ENCODE measurements at places on chromosomes 1 and 21.

DNA sequence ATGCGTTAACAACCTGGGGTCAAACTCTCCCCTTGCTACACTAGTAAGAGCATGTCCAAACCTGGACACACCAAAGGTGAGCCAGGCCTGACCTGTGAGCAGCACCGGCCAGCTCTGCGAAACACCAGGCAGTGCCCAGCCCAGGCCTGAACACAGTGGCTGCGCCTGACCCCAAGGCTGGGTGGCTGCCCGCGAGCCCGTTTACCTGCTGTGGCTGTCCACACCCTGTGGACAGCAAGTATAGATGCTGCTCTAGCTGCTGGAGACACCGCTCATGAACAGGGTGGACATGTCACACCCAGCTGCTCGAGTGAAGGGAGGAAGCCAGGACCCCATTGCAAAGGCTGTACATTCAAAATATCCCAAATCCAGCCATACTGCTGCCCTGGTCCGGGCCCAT is 7.6 kb upstream of the CCDC27 start:
- DNase-seq = no peak

DNA sequence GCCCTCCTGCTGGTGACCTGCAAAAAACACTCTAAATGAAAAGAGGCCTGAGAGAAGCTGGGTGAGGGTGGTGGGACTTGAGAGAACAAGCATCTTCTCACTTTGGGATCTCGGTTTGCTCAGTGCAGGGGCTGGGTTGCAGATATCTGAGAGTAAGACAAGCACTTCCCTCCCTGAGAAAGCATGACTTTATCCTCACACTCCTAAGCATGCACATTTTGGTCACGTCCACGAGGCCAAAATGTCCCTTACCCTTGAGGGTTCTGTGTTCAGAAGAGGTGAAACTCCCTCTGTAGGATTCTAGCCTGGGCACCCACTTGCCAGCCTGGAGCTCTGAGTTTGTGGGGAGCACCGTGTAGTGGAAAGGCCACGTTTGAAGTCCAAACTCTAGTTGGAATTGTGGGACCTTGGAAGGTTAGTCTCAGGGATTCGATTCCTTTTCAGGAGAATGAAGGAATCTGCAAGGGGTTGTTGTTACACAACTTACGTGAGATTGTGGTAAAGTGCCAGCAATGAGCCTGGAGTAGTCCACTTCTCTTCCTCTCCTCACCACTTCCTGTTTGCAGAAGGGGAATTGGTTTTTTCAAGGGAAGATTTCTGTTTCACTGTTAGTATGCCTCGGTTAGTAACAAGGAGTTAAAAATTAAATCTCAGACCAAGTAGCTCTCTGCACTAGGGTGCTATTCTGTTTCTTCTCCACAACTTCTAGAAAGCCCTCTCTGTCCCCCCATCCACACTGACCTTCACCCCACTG is 3.0 kb downstream of the FCAMR start:
- no peak for DNase-seq

DNA sequence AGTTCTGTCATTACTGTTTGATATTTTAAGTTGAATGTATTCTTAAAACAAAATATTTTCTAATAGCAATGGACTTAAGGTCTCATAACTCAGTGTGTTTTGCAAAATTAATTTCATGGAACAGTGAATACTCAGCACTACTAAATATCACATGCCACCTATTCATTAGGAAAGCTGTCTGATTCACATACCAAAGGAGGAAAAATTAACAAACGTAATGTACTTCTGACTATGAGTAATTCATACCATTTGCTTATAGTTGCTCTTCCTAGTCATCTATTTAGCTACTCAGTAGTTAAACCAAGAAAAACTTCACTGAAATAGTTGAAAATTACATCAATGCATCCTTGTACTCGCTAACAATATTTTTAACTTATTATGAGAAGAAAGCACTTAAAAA is 35.2 kb downstream of the TP53BP2 start:
- no peak for DNase-seq

DNA sequence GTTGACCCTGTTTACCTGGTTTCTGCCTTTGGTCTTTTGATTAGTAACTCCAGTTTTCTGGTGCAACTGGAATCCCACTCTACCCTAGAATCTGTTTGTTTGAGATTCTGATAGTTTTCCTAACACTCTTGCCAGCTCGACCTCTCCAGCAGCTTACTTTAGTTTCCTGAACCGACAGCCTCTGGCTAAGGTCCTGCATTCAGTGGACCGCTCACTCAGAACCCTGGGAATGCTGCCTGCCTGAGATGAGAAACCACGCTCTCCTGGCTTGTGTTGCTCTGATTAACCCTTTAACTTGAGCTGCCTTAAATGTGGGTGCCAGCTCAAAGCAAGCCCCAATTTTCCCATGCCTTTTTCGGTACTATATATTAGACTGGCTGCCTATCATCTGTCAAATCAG is 45.3 kb upstream of the SIPA1L2 start:
- no peak for DNase-seq

DNA sequence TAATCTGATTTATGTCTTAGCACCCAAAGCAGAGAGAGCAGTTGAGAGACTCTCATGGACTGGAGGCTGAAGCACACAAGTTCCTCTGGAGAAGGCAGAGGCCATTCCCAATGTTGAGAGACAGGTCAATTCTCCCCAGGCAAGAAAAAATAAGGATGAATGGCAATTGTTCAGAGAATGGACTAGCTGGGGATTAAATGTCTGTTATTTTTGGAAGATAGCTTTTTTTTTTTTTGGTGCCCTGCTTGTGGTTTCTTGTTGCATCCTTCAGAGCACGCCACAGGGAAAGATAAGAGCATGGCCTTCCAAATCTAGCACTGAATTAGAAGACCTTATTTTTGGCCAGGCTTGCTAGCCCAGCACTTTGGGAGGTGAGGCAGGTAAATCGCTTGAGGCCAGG is 65.6 kb upstream of the ERRFI1 start:
- no peak for DNase-seq

GRCh38 chr1:174743654-174744561 is 255.8 kb upstream of the CACYBP start:
- peak; percentile 59 for DNase-seq

DNA sequence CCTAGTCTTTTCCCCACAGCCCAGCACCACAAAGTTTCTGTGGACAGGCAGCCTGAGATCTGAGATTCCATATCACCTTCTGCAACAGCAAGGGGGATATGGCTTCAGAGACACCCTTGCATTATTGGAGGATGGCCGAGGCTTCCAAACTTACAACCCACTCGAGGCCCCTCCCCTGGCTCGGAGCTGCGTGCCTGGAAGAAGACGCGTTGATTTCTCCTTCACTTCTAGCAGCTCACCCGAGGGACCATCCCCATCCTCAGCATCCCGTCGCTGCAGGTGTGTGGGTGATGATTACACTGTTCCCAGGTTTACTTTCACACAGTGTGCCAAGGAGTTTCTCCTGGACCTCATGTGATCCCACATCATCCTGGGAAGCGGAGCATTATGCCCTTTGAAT is 277.9 kb downstream of the MATN1 start:
- no peak for DNase-seq

- no peak for DNase-seq
Observed at GRCh38 chr1:17007121-17007520, 4.6 kb downstream of the ATP13A2 start.

- DNase-seq = no peak
Observed at GRCh38 chr1:184604152-184604900, 150.3 kb downstream of the EDEM3 start.

GRCh38 chr1:43404353-43404752 is 14.7 kb downstream of the SZT2 start:
- DNase-seq = no peak

GRCh38 chr1:9929431-9930385 is 13.5 kb downstream of the LZIC start:
- DNase-seq = no peak

- no peak for DNase-seq
Observed at GRCh38 chr1:215290018-215290417, 207.5 kb downstream of the KCNK2 start.

DNA sequence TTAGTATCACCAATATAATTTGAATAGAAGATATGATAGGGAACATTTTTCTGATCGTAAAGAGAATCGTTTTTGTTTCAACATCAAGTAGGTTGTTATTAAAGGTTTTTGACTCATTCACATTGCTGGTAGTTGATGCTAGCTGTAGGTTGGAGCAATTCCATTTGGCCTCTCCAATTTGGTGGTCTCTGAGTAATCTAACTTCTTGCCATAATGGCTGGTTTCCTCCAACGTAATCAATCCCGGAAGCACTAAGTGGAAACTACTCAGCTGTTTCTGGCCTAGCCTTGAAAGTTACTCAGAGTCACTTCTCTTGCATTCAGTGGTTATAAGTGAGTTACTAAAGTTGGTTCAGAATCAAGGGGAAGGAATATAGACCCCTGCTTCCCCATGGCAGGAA is 26.0 kb downstream of the RCOR3 start:
- DNase-seq = no peak

DNA sequence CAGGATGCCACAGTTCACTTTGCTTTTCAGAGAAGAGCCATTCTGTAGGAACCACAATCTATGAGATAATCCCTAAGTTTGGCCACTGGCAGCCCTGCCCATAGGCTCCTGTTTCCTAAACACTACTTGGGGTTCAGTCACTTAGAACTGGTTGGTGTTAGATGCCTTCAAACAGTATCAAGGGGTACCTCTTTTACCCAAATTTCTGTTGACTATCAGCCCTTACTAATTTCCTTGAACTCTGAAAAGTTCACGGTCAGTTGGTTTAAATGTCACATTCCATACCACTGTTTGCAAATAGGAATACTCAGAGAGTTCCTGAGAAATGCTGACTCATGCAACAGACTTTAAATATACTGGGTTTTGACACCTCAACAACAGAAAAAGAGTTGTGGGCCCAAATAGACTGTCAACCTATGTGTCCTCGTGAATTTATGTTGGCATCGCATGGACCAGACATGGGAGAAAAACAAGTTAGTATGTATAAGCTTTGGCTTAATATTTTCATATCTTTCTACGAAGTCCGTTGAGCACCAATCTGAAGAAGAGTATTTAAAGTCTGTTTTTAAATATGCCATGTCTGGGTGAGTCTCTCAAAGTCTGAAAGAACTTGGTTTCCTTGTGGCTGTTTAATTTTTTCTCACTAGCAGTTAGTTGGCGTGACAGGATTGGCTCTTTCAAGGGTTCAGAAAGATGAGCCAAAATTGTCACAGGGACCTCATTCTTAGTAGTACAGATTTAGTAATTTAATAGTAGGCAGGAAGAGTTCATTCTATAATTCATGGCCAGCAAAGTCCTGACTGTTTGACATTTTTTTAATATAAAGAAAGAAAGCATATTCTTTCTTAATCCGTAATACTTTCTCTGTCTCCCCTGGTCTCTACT is 56.5 kb upstream of the ZNF326 start:
- DNase-seq = no peak

DNA sequence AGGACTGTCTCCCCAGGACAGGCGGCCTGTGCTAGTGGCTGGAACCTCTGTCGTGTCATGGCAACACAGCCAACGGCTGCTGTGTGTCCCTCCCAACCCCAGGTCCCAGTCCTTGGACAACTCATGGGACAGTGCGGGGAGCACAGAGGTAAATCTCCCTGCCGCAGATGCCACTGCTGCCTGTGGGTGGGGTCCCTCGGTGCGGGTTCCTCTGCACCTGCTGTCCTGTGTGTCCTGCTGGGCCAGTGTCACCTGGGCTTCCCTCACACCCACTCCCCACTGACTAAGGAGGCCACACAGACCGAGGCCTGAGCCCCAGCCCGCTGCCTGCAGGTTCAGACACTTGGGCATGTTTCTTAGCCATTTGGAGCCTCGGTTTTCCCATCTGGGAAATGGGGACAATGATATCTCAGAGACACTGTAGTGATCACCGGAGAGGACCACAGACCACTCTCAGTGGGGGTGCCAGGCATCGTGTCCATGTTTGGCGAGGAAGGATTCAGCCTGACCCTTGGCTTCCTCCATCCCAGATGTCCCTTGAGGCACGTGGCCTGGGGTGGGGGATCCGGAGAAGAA is 96.5 kb downstream of the SIK1 start:
- no peak for DNase-seq

DNA sequence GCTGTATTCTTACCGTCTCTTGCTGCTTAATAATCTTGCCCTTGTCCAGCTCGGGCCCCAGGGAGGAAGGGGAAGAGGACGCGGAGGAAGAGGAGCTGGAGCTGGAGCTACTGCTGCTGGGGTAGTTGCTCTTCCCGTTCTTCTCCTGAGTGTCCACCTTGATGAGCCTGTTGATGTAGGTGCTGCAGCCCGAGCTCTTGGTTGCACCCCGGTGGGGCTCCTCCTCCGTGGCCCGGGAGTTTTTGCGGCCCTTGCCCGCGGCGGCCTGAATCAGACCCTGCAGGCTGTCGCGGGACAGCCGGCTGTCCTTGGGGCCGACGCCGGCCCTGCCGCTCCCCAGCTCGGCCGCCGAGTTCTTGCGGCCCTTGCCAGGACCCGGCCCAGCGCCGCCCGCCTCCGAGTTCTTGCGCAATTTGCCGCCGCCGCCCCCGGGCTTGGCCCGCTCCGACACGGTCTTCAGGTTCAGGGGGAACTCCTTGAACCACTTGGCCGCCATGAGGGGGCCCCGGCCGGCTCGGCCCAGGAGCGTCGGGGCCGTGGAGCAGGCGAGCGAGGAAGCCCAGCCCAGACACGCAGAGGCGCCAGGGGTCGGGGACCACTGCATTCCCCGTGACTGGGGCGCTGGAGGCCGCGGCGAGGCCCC is 475 bp upstream of the TDRD10 start:
- DNase-seq = no peak

GRCh38 chr1:118159569-118159968 is 25.5 kb downstream of the SPAG17 start:
- DNase-seq = peak; percentile 36

- DNase-seq = no peak
Observed at GRCh38 chr1:219587801-219588561, 24.9 kb downstream of the ZC3H11B start.

DNA sequence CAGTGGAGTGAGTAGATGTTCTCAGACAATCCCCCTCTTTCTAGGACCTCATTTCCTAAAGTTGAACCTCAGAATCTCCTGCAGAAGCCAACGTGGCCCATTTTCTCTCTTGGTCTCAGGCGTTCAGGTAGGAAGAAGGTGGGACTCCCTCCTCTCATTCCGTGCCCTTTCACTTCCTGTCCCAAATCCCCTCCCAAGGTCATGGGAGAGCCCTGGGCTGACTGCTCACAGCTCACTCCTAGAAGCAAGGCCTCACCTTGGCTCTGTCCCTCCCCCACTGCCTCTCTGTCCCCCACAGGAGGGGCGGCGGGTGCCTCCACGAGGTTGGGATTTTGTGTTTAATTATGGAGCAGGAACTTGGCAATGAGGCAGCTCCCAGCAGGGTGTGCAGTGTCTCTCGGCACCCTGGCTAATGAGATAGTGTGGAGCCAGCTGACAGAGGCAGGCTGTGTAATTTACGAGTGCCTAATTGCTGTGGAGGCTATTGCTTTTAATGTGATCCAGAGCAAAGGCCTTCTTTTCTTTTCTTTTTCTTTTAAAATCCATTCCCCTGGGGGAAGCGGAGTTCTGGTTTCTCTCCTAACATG is 9.1 kb upstream of the CDK18 start:
- no peak for DNase-seq

DNA sequence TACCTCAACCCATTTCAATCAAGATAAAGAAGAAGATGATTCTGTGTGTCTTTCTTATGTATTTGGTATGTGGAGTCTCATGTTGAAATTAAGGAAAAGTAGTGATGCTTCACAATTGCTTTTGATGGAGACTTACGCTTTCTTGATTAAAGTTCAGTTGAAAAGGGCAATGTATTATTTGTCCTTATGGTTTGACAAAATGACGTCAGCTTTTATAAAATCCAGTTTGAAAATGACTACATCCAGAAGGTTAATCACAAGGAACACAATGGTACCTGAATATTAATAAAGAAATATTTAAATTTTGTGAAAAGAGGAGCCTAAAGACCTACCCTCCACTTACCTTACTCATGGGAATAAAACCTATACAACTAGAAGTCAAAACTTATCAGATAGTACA is 4.4 kb downstream of the KRTAP26-1 start:
- no peak for DNase-seq
